ENCODE measurements at places on chromosomes 2 and 18.

GRCh38 chr2:224951723-224952481 is 90.4 kb downstream of the DOCK10 start:
- no peak for DNase-seq

DNA sequence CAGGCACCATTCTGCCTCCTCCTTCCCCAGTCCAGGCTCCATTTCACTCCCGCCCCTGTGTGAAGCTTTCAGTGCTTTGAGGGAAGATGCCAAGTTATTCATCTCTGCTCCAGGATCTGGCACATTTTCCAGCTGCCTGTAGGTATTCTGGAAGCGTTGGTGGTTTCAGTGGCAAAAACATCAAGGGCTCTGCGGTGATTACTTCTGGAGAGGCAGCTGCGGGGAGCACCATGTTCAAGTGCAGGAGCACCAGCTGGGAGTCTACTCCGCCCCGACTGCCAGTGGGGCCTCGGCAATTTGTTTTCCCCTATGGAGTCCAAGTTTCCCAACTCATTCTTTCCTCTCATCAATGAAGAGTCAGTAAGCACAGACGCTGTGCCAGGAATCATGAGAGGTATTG is 211.7 kb downstream of the CLIP4 start:
- DNase-seq = no peak

DNA sequence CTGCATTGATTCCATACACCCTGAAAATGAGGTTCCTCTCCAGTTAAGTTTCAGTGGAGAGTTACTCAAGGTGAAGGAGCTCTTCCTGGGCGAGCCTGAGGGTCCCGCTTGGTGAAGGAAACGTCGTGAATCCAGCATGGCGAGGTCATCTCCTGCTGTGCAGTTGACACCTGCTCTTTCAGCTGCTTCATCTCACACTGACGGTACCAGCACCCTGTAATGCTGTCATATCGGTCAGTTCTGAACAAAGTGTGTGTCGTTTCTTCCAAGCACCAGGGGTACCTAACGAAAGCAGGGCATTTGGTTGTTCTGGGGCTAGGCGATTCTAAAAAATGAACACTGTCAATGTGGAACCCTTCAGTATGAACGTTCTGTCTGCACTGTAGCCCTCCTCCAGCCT is 52.6 kb downstream of the ITGB1BP1 start:
- DNase-seq = no peak

GRCh38 chr18:74116633-74117554 is 30.7 kb downstream of the FBXO15 start:
- DNase-seq = no peak

DNA sequence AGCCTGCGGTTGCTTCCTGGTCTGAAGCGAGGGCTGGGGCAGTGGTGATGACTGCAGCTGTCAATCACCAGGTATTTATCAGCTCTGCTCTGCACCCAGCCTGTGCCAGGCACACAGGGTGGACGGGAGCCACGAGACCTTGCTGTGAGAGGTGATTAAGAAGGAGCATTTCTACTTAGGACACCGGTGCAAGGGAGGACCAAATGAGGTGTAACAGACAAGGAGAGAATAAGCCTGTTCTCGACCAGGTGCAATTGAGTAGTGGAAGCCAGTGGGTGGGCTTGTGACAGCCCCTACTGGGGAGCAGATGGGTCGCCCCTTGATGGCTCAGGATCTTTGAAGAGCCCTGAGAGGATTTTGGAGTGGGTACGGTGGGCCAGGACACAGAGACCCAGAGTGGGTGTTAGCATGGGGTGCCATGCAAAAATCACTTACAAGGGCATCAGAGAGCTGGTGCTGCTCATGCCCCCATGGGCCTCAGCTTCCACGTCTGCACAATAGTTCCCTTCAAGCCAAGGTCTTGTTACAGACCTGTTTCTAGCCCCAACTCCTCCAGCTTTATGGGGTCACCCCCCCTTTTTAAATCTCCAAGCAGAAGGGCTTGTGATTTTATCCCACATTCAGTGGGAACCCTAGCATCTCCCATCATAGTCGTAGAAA is 24.6 kb downstream of the GPR55 start:
- DNase-seq = peak; percentile 12

GRCh38 chr18:72652990-72653593 is 109.0 kb upstream of the CBLN2 start:
- no peak for DNase-seq

DNA sequence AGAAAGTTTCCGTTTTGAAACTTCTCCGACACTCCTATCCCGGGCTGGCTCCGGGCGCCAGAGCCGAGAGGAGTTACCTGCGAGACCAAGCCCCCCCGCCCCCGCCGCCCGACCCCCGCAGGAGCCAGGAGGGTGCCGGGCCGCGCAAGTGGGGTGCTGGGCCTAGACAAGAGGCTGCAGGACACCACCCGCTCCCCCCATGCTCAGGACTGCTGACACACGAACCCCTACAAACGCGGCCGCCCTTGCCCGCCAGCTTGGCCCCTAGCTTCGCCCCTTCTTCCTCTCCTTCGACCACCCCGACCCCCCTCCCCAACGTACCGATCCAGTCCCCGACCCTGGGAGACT is 497 bp downstream of the PLA2R1 start:
- no peak for DNase-seq

GRCh38 chr18:22277758-22278157 is 108.4 kb downstream of the GATA6 start:
- no peak for DNase-seq

DNA sequence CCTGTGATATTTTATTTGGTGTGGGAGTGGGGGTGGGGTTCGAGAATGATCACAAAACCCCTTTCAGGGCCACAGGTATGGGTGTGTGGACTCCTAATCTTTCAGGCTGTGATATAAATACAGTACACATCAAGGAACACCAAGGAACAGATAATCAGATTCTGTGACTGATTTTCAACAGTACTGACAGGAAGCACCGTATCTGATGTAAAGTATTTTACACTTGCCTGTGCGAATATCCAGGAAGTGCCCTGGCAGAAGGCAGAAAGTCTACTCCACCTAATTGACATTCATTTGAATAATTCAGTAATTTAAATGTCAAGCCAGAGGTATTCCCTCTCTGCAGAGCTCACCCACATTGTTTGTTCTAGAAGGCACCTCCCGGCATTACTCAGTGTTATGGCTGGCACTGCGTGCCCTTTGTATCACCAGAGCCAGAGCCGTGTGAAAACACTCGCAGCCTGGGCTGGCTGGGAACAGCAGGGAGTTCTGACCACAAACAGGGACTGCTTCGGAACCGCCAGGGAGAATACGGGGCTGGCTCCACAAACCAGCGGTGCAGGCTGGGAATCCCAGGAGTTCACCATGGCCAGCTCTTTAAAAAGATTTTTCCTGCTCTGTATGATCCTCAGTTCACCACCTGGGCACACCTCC is 91.8 kb downstream of the ACVR1 start:
- DNase-seq = peak; percentile 12

- no peak for DNase-seq
Measured at GRCh38 chr2:165576409-165577154, 107.1 kb downstream of the CSRNP3 start.

- DNase-seq = no peak
Measured at GRCh38 chr2:69717861-69718273, 24.1 kb upstream of the ANXA4 start.

DNA sequence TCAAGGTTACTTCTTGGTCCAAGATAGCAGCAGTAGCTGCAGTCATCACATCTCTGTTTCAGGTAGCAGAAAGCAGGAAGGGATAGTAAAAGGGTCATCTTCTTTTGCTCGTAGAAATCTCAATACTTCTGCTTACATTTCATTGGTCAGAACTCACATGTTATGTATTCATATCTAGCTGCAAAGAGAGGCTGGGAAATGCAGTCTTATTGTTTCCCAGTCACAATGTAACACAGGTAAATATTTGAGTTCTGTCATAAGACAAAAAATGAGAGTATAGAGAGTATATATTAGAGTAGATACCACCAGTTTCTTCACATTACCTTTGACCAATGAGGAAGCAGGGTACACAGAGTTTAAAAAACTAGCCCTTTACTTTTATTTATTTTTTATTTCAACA is 132.4 kb upstream of the ITGA6 start:
- DNase-seq = no peak

- no peak for DNase-seq
Measured at GRCh38 chr2:28377195-28377816, 15.4 kb upstream of the FOSL2 start.

DNA sequence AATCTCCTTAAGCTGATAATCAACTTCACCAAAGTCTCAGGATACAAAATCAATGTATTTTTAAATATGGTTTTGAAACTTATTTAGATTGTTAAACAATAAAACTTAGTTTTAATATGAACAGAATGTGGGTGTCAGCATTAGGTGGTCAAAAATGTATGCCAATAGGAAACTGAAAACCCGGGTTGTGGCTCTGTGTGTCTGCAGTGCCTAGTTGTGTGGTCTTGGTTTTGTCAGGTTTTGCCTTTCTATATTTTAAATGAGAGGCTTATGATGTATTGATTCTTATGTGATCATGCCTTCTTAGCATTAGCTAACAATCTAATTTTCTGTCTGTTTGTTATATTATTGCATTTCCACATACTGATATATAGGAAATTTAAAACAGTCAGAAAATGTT is 227.8 kb downstream of the ZNF407 start:
- no peak for DNase-seq

DNA sequence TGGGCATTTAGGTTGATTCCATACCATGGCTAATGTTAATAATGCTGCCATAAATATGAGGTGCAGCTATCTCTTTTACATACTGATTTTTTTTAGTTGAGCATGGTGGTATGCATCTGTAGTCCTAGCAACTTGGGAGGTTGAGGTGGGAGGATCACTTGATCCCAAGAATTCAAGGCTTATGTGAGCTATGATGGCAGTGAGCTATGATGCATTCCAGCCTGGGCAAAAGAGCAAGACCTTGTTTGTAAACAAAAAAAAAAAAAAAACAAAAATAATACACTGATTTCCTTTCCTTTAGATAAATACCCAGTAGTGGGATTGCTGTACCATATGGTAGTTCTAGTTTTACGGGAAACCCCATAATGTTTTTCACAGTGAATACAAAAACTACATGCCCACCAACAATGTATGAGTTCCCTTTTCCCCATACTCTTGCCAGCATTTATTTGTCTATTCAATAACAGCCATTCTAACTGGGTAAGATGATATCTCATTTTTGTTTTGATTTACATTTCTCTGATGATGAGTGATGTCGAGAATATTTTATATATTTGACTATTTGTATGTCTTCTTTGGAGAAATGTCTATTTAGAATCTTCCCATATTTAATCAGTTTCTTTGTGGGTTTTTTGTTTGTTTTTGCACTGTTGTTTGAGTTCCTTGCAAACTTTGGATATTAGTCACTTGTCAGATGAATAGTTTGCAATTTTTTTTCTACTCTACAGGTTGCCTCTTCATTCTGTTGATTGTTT is 281.0 kb upstream of the KYNU start:
- DNase-seq = no peak

- DNase-seq = no peak
Measured at GRCh38 chr2:196293751-196294515, 122.6 kb upstream of the STK17B start.

- no peak for DNase-seq
Measured at GRCh38 chr2:56985609-56986008, 801.8 kb downstream of the CCDC85A start.

GRCh38 chr2:203759690-203760365 is 53.4 kb downstream of the CD28 start:
- DNase-seq = no peak

GRCh38 chr18:13374468-13375301 is 156.1 kb downstream of the LDLRAD4 start:
- no peak for DNase-seq

GRCh38 chr2:156342254-156343095 is 10.0 kb upstream of the NR4A2 start:
- DNase-seq = peak; percentile 90

- DNase-seq = peak; percentile 92
Measured at GRCh38 chr2:27409321-27410073, at the start of gene PPM1G. Gene PPM1G (minus strand): TSS chr2:27409591. CDS start chr2:27409422, 169 bp downstream.

- no peak for DNase-seq
Measured at GRCh38 chr2:218003981-218004419, 1.2 kb upstream of the TNS1 start.

GRCh38 chr2:200788121-200788718 is 23.5 kb upstream of the BZW1 start:
- DNase-seq = no peak

- no peak for DNase-seq
Measured at GRCh38 chr18:44941516-44941915, 260.8 kb downstream of the SETBP1 start.

DNA sequence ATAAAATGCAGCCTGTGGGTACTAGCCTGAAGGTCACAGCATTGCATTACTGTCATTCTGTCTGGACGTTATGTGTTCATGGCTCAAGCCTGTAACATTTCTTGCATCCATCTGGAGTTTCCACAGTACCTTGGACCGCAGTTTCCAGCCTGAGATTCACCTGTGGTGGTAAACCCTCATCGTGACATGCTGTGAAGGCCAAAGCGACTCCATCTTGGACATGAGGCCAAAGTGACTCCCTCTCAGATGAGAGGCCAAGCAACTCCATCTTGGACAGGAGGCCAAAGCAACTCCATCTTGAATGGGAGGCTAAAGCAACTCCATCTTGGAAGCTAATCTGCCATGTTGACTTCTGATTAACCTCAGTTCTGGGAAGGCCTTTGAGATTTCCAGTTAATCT is 257.7 kb upstream of the MYT1L start:
- DNase-seq = no peak

- no peak for DNase-seq
Measured at GRCh38 chr2:120620025-120620793, 115.5 kb upstream of the GLI2 start.

DNA sequence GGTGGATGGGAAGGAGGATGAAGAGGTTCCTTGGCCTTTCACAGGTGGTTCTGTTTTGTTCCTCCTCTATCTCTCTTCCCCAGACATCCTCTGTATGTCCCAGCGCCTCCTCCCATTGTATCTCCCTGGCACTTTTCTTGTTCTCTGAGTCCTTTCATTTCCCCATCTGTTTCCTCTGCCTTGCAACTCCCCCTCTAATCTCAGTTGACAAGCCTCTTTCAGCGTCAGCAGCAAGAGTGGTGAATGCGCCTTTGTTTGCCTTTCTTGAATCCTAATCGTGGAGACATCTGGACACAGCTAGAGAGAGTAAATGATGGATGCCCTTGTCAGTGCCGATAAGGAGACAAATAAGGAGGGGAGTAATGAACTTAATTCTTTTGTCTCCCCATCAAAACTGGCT is 167.0 kb downstream of the NDUFA10 start:
- no peak for DNase-seq

DNA sequence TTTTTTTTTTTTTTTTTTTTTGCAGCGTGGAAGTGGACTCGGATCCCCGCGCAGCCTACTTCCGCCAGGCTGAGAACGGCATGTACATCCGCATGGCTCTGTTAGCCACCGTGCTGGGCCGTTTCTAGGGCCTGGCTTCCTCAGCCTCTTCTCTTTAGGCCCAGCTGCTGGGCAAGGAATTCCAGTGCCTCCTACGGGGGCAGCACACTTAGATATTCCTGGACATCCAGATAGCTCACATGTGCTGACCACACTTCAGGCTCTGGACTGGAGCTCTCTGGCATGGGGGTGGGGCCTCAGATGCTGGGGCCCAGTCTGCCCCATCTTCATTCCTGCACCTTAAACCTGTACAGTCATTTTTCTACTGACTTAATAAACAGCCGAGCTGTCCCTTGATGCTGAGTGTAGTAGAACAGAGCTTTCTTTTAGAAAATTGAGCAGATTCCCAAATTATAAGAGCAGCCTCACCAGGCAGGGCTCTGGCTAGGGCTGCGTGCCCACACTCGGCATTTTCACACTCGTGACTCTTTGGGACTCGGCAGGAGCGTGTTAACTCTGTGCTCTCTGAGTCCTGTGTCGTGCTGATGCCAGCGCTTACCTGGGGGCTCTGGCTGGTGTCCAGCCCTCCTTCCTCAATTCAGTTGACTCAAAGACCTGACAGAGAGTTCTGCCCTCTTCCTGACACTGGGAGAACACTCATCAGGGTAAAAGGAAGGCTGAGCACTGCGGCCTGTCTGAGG is 19.3 kb downstream of the SLC30A3 start:
- DNase-seq = no peak

GRCh38 chr2:5782103-5782502 is 89.9 kb downstream of the SOX11 start:
- DNase-seq = no peak

Measured in naive thymus-derived CD8-positive, alpha-beta T cell (primary cell).